ENCODE measurements at places on chromosomes 13 and 19.

DNA sequence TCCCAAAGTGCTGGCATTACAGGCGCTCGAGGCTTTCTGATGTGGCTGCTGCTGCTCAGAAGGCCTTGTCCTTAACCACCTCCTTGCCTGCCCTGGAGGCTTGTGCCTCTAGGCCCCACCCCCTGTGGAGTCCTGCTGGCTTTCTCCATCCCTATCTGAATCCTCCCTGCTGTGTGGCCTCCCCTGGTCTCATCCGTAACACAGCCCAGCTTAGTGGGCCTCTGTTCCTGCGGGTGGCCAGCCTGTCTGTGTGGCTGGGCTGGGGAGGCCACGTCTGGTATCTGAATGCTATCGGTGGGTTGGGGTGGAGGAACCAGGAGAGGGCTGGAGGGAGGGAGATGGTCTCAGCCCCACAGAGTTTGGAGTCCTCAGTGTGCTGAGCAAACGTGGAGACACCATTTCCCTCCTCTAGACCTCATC is 4.7 kb downstream of the RPL28 start:
- no peak for DNase-seq

- peak; percentile 31 for DNase-seq
Observed at GRCh38 chr19:39247701-39248664, 673 bp downstream of the IFNL4 start.

GRCh38 chr19:41000310-41000737 is 9.2 kb downstream of the CYP2B6 start:
- no peak for DNase-seq

GRCh38 chr19:28210886-28211285 is 1002.1 kb downstream of the UQCRFS1 start:
- DNase-seq: no peak

DNA sequence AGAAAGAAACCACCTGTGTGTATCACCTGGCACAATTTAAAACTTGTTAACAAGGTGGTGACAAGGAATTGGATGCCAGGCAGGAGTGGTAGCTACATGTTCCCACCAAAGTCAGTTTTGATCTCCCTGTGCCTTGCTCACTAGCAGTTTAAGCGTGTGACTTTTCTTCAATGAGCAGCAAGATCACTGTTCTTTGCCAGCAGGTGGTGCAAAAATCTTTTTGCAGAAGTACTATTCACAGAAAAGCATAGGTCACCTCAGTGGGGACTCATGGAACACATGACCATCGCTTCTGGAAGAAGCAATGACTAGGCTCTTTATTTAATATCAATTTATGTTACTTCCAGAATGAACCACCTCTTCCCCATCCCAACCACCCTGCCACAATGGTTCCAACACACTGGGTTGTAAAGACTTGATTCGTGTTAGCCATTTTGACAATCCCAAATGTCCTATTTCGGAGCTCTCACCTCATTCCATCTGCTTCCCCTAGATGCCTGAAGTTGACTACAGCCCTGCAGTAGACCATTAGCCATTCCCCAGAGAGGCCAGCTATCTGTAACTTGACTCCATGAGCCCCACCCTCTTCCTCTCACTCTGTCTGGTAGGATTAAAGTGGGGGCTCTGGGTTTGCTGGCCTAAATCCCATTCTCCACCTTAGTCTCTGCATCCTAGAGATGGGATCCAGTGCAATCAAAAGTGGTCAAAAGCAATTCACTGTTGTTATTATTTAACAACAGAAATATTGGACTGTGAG is 59.1 kb upstream of the TNFRSF19 start:
- DNase-seq: peak; percentile 35

DNA sequence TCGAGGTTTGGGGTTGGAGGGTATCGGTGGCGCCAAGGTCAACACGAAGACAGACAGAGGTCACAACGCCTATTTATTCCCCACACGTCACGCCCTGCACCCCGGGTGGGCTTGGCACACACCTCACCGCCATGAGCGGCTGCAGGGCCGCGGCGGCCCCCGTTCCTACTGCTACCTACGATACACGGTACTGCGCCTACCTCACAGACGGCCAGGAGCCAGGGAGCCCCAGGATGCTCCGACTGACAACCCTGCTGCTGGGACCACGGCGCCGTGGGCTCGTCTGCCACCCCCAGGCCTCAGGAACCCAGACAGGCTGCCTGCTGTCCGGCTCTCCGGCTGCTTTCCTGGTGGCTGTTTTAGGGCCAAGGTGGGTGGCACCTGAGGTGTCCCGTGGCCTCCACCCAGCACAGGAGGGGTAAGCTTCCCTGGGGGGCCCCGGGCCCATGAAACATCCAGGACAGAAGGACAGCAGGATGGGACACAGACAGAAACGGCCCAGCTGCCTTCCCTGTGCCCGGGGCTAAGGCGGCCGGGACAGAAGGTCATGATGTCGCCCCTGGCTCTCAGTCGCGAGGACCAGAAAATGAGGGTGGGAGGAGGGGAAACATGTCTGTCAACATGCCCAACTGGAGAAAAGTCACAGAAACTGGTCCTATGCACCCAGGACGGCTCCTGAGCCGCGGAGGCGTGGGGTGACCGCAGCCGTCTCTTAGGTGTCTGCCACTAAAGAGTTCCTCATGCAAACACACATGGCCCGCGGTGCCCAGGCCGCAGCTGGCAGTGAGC is 15.0 kb upstream of the SLC39A3 start:
- DNase-seq: no peak

GRCh38 chr13:109401891-109402290 is 384.5 kb downstream of the IRS2 start:
- no peak for DNase-seq

DNA sequence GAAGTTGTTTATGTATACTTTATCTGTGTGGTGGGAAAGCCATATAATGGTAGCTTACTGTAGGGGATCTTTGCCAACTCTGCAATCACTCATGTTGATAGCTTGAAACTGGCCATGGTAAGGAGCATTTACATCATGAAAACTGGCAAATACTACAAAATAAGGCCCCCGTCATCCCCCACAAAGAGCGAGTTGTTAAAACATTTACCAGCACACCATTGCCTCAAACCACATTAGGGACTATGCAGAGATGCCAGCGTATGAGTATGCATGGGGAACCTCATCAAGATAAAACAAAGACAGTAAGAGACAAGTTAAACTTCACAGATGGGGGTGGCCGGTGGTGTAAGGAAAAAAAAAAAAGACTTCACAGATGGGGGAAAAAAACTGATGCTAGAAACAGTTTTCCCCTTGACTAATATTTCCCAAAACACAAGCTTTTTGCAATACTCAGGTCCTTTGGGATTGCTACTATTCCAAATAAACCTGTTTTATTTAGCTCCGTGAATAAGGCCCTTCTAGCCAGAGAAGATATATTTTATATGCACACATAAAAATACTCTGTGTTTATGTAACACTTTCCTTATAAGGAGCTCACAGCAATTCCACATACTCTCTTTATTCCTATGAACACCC is 70.6 kb upstream of the SERP2 start:
- DNase-seq: no peak

- DNase-seq: no peak
Observed at GRCh38 chr19:7844951-7845350, 14.9 kb downstream of the EVI5L start.

- no peak for DNase-seq
Observed at GRCh38 chr19:32748497-32748896, 28.9 kb downstream of the TDRD12 start.

GRCh38 chr13:73596382-73596781 is 537.6 kb downstream of the KLF5 start:
- no peak for DNase-seq

DNA sequence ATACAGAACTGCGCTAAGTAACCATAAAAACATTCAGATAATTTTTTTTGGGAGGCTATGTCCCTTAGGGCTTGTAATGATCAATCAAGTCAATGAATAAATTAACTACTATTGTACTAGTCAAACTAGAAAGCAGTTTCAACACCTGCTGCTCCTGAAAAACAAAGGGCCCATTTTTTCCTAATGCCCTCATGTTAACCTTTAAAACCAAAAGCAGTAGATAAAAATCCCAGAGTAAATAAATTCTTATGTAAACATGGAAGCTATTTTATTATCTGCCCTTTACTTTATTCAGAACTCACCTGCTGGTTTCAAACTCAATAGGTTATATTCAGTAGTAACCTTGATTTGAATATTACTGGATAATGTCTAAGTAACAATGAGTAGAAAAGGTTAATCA is 159.5 kb upstream of the STARD13 start:
- DNase-seq: no peak

GRCh38 chr13:23678795-23679194 is 108.6 kb downstream of the TNFRSF19 start:
- DNase-seq: no peak

GRCh38 chr13:109744512-109745051 is 41.8 kb downstream of the IRS2 start:
- DNase-seq: peak; percentile 95

DNA sequence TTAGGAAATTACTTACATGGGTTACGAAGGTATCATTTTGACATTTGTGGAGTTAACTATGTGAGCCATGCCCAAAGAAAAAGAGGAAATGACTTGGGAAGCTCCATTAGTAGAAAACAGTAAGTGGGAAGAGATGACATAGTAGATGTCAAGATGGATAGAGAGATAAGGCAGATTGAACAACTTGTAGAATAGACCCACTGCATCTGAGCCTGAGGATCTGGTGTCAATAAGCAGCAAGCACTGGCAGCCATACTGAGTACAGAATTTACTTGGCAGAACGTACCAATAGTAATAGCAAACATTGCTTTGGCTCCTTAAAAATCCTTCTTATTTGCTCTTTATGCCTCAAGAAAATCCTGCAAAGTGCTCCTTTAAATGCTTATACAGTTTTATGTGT is 203.8 kb downstream of the GPC6 start:
- DNase-seq: no peak

- no peak for DNase-seq
Observed at GRCh38 chr13:105597573-105597972, 937.9 kb downstream of the EFNB2 start.

- DNase-seq: no peak
Observed at GRCh38 chr19:35297515-35297848, 5.5 kb downstream of the MAG start.

GRCh38 chr13:110269509-110270185 is 37.3 kb downstream of the COL4A1 start:
- DNase-seq: no peak

GRCh38 chr19:40365613-40366401 is 17.3 kb downstream of the PLD3 start:
- DNase-seq: peak; percentile 80

GRCh38 chr19:50325310-50326100 is 3.7 kb downstream of the KCNC3 start:
- peak; percentile 61 for DNase-seq

DNA sequence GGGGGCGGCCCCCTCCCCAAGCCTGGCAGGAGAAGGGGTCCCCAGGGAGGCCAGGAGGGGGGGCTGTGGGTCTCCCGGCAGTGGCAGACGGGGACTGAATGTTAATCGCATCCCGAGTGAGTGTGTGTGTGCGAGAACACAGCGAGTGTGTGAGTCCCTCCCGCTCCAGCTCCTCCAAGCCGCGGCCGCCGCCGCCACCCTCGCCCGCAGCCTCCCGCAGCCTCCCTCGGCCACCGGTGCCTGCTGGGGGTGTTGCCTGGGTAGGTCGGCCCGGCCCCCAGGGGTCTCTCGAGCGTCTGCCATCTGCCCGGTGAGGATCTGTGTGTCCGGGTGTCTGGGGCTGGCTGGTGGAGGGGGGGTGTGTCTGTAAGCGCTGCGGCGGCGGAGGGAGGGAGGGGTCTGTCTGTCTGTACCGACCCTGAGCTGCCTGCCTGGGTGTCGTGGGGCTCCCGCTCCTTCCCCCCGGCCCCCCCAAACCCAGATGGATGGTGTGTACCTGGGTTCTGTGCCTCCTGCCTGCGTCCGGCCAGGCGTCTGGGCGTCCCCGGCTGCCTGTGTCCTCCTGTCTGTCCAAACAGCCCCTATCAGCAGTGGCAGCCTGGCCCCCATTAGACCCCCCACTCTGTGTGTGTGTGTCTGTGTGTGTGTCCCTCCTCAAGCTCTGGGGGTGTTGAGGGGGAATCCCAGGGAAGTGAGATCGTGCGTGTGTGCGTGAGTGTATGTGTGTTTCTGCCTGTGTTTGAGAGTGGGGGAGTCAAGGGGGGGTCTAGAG is at the start of gene GRIN2D:
Gene GRIN2D (plus strand): TSS at position 110 of the 772 bp plus-strand sequence. CDS start 4,725 bp downstream, outside the sequence.
- DNase-seq: peak; percentile 63

Measured in foreskin fibroblast (primary cell).